ENCODE measurements at places on chromosomes 16 and 17.

GRCh38 chr16:10640934-10641333 lies 53.8 kb downstream of the TEKT5 start:
- DNase-seq = no peak

GRCh38 chr17:79047291-79047920 lies 23.4 kb downstream of the C1QTNF1 start:
- no peak for DNase-seq

DNA sequence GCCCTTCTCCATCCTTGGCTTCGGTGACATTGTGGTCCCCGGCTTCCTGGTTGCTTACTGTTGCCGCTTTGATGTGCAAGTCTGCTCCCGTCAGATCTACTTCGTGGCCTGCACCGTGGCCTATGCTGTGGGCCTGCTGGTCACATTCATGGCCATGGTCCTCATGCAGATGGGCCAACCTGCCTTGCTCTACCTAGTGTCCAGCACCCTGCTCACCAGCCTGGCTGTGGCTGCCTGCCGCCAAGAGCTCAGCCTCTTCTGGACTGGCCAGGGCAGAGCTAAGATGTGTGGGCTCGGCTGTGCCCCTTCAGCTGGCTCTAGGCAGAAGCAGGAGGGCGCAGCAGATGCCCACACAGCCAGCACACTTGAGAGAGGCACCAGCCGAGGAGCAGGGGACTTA lies 1.5 kb downstream of the SPPL2C start:
- no peak for DNase-seq

DNA sequence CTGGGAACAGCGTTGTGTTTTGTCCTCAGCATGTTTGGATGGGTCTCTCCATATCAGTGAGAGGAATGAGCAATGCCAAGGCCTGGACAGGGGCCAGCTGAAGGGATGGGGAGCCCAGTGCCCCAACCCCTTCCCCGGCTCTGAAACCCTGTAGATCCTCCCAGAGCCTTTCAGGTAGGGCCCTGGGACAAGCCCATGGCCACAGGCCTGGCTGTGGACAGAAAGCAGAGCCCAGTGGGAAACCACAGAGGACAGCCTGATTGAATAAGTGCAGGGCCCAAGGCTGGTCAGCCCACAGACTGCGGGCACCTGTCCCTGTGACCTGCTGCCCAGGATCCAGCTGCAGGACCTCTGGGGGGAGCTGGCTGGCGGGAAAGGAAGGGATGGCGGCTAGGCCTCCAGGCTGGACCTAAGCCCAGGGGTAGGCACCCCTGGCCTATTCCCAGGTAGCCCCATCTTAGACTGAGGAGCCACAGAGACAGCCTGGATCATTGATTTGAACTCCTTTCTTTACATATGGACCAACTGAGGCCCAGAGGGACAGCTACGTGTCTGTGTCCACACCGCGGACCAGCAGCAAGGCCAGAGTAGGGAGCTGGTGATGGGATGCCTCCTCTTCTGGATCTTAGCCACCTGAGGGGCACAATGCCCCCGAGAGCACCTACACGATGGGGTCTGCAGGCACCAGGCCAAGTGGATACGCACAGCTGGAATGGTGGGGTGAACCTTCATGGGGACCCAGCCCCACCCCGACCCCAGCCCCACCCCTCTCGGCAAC lies 1.3 kb downstream of the CCDC102A start:
- no peak for DNase-seq

DNA sequence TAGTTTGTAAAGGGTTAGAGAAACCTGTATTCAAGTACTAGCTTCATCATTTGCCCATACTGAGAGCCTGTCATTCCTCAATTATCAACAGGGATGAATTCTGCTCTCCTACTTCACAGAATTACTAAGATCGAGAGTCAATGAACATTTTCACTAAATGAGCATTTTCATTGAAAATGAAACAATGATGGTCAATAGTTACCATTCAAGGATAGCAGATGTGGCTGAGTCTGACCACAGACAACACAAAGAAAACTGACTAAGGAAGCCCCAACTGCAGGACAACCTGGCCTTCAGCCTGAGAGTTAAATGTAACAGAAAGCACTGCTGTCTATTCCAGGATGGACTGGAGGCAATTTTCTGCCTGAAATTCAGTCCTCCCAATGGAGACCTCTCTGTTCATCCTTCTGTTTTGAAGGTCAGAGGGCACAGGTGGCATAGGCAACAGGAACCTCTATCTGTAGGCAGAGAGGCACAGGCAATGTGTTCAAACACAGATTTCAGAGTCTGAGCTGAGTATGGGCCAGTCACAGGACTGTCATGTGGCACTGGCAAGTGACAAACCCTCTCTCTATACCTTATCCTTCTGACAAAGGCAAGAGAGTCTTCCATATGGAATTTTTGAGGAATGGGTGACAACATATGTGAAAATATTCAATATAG lies 19.5 kb downstream of the TRAF4 start:
- no peak for DNase-seq

DNA sequence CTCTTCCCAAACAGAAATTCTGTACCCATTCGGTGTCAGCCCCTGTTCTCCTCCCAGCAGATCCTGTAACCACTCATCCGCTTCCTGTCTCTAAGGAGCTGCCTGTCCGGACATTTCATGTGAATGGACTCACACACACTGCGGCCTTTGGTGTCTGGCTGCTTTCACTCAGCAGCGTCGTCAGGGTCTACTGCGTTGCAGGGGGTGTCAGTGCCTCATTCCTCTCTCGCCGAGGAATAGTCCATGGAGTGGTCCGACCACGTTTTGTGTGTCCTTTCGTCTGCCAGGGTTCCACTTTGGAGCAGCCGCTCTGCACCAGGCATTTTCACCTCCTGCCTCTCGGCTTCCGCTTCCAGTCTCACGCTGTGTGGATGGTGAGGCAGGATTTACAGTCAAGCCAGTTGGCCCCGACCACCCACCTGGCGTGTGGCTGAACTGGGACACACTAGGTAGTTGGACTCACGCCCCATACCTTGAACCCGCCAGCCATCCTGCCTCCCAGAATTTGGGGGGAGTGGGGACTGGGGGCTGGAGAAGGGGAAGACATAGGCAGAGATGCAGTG lies 188.2 kb upstream of the CIBAR2 start:
- no peak for DNase-seq

DNA sequence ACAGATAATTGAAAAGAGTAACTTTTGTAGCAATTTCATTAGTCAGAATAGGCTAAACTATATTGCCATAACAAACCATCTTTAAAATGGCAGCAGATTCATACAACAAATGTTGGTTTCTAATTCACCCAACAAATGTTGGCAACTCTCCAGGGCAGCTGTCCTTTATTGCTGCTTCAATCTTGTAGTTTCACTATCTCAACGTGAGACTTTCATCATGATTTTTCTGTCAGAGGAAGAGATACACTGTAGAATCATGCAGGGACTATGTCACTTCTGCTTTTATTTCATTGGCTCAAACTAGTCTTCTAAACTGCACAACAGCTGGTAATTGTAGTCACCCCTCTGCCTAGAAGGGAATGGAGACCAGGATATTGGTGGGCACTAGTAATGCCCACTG lies 174.2 kb downstream of the TANC2 start:
- DNase-seq = no peak

GRCh38 chr17:65185668-65186382 lies 48.7 kb downstream of the RGS9 start:
- DNase-seq = no peak

GRCh38 chr16:72952811-72953271 lies 95.1 kb downstream of the ZFHX3 start:
- DNase-seq = no peak

DNA sequence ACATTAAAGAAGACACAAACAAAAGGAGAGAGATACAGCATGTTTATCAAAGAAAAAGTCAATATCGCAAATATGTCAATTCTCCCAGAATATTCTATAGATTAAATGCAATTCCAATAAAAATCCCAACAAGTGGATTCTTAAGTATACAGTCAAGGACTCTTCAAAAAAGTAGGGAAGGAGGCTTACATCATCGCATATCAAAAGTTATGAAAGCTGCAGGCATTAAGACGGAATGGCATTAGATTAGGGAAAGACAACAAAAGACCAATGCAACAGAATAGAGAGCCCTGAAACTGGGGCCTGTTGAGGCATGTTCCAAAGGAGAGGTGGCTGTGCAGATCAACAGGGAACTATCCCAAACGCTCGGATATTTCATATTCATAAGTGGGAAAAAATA lies 76.0 kb downstream of the MARCHF10 start:
- no peak for DNase-seq

DNA sequence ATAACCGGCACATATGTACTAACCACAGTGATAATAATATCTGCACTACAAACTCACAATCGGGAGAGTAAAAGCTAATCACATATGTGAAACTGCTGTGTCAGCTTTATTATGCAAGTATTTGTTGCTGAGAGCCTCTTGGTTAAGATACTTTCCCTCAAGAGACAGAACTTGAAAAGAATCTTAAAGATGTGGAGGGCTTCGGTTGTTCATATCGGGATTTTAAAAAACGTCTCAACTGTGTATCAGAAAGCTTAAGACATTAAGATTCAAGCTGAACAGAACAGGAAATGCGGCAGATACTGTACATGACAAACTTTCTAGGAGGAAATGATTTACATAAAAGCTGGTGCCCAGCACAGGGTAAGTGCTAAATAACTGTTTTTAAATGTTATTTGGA lies 27.5 kb upstream of the HLF start:
- no peak for DNase-seq

GRCh38 chr16:473046-474043 lies 47.9 kb downstream of the RAB11FIP3 start:
- no peak for DNase-seq

DNA sequence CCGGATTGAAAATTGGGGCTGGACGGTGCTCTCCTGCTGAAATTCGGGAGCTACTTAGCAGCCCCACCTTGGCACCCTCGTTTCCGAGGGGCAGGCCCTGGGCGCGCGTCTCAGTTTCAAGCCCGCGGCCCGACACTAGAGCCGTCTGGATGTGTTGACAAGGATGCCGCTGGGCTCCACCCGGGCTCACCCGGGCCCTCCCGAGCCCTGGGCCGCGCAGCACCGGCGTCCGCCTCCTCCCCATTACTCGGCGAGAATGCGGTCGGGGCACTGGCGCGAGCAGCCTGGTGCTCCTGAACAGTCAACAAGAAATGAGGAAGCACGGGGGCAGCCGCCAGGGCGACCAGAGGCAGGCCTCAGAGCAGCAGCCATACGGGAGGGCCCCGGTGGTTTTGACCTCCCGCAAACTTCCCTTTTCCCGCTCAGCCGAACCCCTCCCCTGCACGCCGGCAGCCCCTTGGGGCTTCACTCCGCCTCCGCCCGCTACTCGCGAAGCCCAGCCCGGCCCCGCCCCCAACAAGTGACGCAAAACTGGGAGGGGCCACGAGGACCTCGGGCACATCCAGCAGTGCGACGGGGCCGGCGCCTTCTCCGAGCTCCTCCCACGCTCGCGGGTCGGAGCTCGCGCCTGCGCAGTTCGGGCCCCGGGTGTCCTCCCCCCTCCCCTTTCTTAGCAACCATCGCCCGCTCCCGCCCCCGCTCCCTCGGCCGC lies 447 bp upstream of the SEC14L1 start:
- DNase-seq = peak; percentile 96

GRCh38 chr17:538181-538973 lies 176.3 kb downstream of the VPS53 start:
- DNase-seq = no peak

- DNase-seq = no peak
Measured at GRCh38 chr16:49726155-49726554, 129.8 kb downstream of the ZNF423 start.
